Esophagus muscularis mucosa (tissue), 4 donors: ENCODE measurements at places on chromosomes 1 and 21. TPM values are rescaled to one million over a fixed set of nuclear protein-coding genes. Genes with fewer than 3 reads are reported as not detected.
A peak's percentile ranks its signal among the peaks of the same experiment; 100 is the strongest.

Gene FAM167B
- total RNA-seq = 5.6 TPM

DNA sequence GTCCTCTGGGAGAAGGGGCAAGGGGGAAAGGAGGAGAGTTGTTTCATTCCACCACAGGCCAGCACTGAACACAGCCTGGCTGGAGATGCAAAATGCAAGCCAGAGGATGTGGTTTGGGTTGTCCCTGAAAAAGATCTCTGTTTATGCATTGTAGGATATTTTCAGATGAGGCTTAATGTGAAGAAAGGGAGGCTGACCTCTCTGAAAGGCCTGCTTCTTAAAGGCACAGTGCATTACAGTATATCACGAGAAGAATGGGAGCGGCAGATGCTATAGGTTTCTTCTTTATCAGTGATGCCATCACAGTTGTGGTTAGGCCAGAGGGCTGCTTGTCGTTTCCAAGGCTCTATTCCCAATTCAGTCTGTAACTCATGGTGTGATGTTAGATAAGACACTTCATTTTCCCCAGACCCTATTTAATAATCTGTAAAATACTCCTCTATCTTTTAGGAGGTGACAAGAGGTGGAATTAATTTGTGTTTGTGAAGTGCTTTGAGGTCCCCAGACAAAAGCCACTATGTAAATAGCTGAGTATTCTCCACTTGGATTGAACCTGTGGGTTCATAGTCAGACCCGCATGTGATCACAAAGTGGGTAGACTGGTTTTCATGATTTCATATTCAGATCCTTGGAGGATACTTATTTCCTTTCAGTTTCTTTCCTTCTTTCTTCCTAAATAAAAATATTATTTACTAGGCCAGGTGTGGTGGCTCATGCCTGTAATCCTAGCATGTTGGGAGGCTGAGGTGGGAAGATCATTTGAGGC, 76.5 kb upstream of the WDR26 start:
- H3K4me3 ChIP-seq = no peak overlapping the region
- H3K27ac ChIP-seq = no peak overlapping the region
- no peak for DNase-seq
- H3K4me1 ChIP-seq = peaks cover 28% of the 10 kb centered on the region
- H3K27me3 ChIP-seq = no peaks in the 10 kb centered on the region

Gene CLCNKA
- total RNA-seq = 0.17 TPM

DNA sequence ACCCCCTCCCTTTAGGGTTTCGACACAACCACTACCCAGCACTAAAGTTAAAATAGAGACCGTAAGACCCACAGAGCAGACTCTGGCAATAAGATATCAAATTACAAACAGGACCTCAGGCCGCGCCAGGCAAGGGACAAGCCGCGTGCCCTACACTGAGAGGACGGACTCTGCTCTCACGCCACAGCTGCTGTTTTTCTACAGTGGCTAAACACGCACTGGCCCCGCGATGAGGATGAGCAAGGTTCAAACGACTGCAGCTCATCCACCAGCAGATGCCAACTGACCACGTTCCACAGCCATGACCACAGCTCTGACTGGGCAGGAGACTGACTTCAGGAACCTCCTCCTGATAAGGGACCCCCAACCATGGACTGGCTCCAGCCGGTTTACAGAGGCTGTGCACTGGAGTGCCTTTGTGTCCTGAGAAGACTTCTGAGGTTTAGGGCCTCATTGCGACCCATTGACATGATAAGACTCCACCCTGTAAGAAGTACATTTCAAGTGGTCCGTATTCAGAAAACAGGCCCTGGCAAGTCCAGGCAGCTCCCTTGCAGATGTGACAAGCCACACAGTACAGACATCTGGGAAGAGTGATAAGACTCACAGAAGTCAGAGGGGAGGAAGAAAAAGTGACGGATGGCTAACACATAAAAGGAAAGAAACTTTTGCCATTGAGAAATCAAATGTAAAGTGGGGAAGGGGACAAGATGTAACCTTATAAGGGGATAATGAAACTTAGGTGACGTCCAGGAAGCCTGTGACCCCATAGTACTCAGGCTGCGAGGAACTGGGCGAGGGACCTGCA, 1.5 kb upstream of the KRTAP10-6 start:
- H3K4me1 ChIP-seq = no peaks in the 10 kb centered on the region
- no peaks in the 10 kb centered on the region for H3K36me3 ChIP-seq
- no peaks in the 10 kb centered on the region for H3K27me3 ChIP-seq
- no peak overlapping the region for H3K4me3 ChIP-seq
- no peak overlapping the region for H3K27ac ChIP-seq

GRCh38 chr1:92623187-92623778, 136.6 kb upstream of the GFI1 start:
- DNase-seq = no peak
- no peak overlapping the region for H3K27ac ChIP-seq
- H3K27me3 ChIP-seq = no peaks in the 10 kb centered on the region
- H3K4me3 ChIP-seq = no peak overlapping the region
- peaks cover 29% of the 10 kb centered on the region for H3K36me3 ChIP-seq

DNA sequence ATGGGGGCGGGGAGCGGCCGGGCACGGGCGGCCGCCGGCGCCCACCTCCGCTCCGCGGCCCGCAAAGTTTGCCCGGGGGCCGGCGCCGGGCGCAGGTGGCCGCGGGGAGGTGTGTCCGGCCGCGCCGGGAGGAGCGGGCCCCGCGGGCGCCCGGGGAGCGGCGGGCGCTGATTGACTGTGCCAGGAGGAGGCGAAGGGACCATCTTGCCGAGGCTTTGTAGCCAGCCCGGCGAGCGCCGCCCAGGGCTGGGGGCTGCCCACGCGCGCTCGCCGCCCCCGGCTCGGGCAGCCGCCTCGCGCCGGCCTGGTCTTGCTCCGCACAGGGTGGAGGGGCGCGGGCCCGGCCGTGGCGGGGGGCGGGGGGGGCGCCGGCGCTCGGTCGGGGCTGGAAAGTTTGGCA, 432 bp downstream of the EPHB2 start:
- peaks cover 22% of the 10 kb centered on the region for H3K4me1 ChIP-seq
- H3K4me3 ChIP-seq = peak overlapping the region; percentile 50
- no peak overlapping the region for H3K27ac ChIP-seq
- DNase-seq = no peak

Gene FLAD1
- total RNA-seq = 23.5 TPM

Gene S100A7A
- total RNA-seq = not detected

DNA sequence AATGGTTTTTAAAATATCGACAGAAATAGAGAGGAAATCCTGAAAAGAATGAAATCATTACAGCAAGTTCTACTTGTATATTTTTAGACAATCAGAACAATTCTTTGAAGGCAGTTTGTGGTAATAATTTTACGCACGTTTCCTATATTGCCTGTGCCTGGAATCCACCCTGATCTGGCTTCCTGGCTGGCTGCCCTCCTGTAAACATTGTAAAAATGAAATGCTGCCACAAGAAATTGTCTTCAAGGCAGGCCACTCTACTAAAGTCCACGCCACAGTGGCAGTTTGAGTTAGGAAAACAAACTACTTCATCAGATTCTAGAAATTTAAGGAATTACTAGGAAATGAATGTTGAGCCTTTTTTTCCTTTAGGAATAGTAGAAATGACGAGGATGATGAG, 454.5 kb upstream of the NR5A2 start:
- no peaks in the 10 kb centered on the region for H3K4me1 ChIP-seq
- H3K4me3 ChIP-seq = no peak overlapping the region
- no peaks in the 10 kb centered on the region for H3K27me3 ChIP-seq
- no peak for DNase-seq
- no peaks in the 10 kb centered on the region for H3K36me3 ChIP-seq

Gene LORICRIN
- total RNA-seq = not detected

DNA sequence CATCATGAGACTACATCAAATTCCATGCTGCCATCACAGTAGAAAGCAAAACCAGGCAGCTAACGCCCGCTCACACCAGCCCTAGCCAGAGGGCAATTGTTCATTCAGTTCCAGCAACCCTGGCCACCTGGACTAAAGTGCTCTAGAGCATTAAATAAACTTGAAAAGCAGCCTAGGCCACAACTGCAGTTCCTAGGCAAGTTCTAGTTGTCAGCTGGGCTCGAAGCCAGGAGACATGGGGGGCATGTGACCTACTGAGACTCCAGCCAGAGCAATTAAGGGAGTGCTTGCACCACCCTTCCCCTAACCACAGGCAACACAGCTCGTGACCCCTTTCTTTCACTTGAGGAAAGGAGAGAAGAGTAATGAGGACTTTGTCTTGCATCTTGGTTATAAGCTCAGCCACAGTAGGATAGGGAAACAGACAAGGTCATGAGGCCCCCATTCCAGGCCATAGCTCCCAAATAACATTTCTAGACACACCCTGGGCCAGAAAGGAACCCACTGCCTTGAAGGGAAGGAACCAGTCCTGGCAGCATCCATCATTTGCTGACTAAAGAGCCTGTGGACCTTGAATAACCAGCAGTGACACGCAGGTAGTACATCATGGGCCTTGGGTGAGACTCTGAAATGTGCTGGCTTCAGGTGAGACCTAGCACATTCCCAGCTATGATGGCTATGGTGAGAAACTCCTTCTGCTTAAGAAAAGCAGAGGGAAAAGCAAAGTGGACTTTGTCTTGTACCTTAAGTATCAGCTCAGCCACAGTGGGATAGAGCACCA, 77.0 kb downstream of the ZZZ3 start:
- H3K27me3 ChIP-seq = no peaks in the 10 kb centered on the region
- H3K4me1 ChIP-seq = peaks cover 12% of the 10 kb centered on the region
- no peak for DNase-seq
- H3K4me3 ChIP-seq = no peak overlapping the region
- H3K36me3 ChIP-seq = peaks cover 21% of the 10 kb centered on the region
